ENCODE measurements at places on chromosomes 2 and 18. TPM values are rescaled to one million over a fixed set of nuclear protein-coding genes. Genes with fewer than 3 reads are reported as not detected.

HAAO gene
- 0.72 TPM for total RNA-seq

IL1RL2 gene
- total RNA-seq = not detected

SP9 gene
- total RNA-seq = not detected

HJURP gene
- total RNA-seq = 0.33 TPM

PID1 gene
- total RNA-seq = not detected

MC4R gene
- total RNA-seq = not detected

PSME4 gene
- 72.5 TPM for total RNA-seq

TMEM182 gene
- total RNA-seq = 6.9 TPM

ANKRD30BL gene
- total RNA-seq = not detected

ADRA2B gene
- total RNA-seq = 0.16 TPM

CRYGC gene
- not detected for total RNA-seq

SLC9A4 gene
- total RNA-seq = not detected

AQP12B gene
- not detected for total RNA-seq

SOCS6 gene
- total RNA-seq = 1.3 TPM

GREB1 gene
- total RNA-seq = 1.2 TPM

ERFE gene
- not detected for total RNA-seq

ECEL1 gene
- 0.15 TPM for total RNA-seq

PIGN gene
- 24.0 TPM for total RNA-seq

FZD7 gene
- total RNA-seq = 0.15 TPM

SETBP1 gene
- 3.6 TPM for total RNA-seq

ACTG2 gene
- total RNA-seq = not detected

FEV gene
- total RNA-seq = not detected

ZEB2 gene
- 23.7 TPM for total RNA-seq

ALPP gene
- total RNA-seq = not detected

RASGRP3 gene
- total RNA-seq = 3.8 TPM

SLC16A14 gene
- 0.44 TPM for total RNA-seq

SCN3A gene
- 0.47 TPM for total RNA-seq

SP140 gene
- 49.3 TPM for total RNA-seq

ADCYAP1 gene
- total RNA-seq = not detected

UGT1A8 gene
- total RNA-seq = not detected
